RPMI7951 (cell line): ENCODE measurements at places on chromosomes 6 and 20. TPM values are rescaled to one million over a fixed set of nuclear protein-coding genes. Genes with fewer than 3 reads are reported as not detected.

- no peak for DNase-seq
Measured at GRCh38 chr6:27863962-27864905, 48.0 kb downstream of the OR2B2 start.

- peak; percentile 85 for DNase-seq
Measured at GRCh38 chr6:113997116-113997515, 26.2 kb upstream of the HDAC2 start.

- no peak for DNase-seq
Measured at GRCh38 chr6:118859517-118860064, 34.4 kb upstream of the ASF1A start.

GRCh38 chr6:136087986-136088385 lies 162.1 kb downstream of the MTFR2 start:
- DNase-seq = no peak

DNA sequence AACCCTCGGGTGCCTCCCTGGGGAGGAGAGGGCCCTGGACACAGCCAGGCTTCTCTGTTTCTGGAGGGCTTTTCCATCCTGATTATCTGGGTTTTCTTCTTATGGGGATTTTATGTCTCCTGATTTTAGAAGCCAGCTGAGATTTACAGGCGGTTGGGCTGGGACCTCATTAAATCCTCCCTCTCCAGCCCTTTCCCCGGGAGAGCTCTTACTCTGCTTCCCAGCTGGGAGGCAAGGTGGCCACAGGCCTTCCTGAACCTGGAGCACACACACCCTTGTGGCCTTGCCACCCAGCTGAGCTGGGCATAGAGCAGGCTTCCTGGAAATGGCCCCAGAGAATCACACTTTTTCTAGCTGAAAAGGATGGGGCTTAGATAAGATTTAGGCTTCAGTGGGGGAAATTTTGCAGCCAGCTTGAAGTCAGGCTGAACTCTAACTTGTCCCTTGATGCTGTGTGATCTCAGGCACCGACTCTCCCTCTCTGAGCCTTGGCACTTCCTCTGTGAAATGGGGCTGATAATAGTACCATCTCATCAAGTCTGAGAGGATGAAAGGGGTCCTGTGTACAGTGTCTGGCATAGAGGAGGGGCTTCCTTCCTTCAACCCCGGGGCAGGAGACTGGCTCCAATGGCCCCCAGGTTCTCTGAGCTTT lies 16.6 kb downstream of the VSTM2L start:
- DNase-seq = no peak

DNA sequence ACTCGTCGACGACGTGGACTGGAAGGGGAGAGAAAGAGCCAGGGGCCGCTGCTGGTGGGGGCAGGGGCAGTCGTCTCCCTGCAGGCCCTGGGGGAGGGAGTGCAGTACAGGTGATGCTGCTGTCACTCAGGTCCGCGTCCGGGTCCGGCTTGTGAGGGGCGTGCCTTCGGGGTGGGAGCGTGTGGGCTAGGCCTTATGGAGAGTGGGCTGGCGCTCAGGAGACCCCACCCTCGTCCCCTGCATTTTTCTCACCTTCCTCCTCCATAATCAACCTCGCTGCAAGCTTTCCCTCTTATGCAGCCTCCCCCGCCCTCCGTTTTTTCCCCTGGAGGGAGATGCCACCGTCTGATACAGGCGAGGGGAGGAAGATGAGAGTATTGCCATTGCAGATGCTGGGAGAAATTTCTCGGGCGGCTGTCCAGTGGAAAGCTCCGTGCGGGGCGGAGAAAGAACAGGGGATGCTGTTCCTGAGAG lies 632 bp downstream of the PCMT1 start:
- DNase-seq = peak; percentile 81

DNA sequence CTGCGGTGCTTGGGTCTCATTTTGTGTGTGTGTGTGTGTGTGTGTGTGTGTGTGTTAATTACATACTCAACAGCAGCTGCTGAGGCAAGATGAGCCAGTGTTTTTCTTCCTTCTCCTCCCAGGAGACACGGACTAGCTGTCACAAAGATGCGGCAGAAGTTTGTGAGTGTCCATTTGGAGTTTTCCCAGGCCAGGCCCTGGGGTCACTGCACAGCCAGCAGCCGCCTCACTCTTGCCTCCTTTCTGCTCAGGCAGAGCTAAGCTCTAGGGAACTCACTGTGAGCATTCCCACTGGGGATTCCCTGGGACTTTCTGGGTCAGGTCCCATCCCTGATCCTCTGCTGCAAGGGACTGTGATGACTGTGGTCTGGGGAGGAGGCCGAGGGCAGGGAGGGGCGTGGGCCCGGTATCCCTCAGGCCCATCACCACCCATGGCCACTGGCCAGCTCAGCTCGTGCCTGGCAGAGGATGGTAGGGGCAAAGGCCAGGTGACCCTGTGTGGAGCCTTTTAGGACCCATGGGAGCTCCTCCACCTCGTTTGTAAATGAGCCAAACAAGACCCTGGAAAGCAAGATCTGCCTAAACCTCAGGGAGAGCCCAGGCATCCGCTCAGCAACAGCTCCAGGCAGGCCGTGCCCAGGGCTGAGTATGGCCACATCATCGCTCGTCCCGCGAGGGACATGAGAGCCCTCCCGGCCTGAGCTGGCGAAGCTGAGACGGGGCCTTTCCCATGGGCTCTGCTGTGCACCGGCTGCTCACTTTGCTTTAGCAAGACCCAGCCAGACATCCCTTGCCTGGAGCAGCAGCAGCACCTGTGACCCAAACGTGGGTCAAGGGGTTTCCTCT lies 102.0 kb downstream of the PSMB1 start:
- no peak for DNase-seq

CCN6 gene
- 0.24 TPM in 1 of 2 replicates, not detected in the other for total RNA-seq

SRC gene
- total RNA-seq = 10.5 and 11.3 TPM in 2 replicates

RHAG gene
- total RNA-seq = not detected in 2 replicates

CLPSL2 gene
- not detected in 2 replicates for total RNA-seq
